ENCODE measurements at places on chromosomes 2 and 18.

DNA sequence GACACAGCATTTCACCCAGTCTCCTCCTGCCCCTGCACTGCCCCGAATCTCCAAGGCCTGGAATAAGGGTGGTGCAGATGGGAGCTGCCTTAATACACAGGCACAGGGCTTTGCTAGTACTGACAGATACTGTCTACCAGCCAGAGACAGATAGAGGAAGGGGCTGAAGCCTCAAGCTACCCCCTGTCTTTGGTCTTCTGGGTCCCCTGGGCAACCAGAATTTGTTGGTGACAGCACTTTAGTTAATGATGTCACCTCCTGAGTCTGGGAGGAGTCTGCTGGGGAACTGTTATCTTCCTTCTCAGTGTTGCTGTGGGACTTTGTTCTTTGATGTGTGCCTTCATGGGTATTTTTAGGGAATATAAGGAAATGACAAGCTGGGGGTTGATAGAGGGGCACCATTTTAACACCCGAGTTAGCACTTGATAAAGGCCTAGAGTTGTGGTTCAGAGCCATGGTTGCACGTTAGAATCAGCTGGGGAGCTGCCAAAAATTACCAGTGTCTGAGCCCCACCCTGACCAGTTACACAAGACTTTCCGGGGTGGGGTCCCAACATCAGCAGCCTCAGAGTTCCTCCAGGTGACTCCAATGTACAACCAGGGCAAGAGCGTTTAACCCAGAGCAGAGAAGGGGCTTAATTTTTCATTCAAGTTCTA is 136.8 kb downstream of the SMAD7 start:
- no peak for DNase-seq

- DNase-seq: no peak
Observed at GRCh38 chr2:45957533-45958227, 306.2 kb downstream of the PRKCE start.

- no peak for DNase-seq
Observed at GRCh38 chr2:69156624-69157023, 143.6 kb downstream of the ANTXR1 start.

DNA sequence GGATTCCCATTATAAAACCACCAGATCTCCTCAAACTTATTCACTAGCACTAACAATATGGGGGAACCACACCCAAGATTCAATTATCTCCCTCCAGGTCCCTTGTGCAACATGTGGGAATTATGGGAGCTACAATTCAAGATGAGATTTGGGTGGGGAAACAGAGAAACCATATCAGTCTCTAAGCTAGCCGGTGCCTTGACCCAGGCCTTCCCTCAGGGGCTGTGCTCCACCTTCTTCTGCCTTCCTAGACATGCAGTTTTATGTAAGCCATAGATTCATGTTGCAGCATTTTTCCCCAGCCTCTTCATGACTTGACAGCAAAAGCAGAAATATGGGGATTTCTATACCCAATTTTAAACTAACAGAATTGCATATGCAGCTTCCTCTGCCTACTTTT is 559.2 kb downstream of the TNS1 start:
- DNase-seq: no peak

GRCh38 chr2:201320257-201320656 is 36.9 kb downstream of the FLACC1 start:
- DNase-seq: no peak

DNA sequence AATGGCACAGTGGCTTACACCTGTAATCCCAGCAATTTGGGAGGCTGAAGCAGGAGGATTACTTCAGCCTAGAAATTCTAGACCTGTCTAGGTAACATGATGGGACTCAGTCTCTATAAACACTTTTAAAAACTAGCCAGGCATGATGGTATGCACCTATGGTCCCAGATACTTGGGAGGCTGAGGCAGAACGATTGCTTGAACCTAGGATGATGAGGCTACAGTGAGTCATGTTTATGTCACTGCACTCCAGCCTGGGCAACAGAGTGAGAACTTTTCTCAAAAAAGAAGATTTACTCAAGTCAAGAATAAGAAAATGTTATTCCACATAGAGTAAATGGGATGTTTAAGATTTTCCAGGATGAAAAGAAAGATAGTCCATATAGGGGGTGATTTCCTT is 158.6 kb downstream of the HNMT start:
- DNase-seq: no peak

- DNase-seq: no peak
Observed at GRCh38 chr2:88959480-88960204, 268.2 kb downstream of the RPIA start.

DNA sequence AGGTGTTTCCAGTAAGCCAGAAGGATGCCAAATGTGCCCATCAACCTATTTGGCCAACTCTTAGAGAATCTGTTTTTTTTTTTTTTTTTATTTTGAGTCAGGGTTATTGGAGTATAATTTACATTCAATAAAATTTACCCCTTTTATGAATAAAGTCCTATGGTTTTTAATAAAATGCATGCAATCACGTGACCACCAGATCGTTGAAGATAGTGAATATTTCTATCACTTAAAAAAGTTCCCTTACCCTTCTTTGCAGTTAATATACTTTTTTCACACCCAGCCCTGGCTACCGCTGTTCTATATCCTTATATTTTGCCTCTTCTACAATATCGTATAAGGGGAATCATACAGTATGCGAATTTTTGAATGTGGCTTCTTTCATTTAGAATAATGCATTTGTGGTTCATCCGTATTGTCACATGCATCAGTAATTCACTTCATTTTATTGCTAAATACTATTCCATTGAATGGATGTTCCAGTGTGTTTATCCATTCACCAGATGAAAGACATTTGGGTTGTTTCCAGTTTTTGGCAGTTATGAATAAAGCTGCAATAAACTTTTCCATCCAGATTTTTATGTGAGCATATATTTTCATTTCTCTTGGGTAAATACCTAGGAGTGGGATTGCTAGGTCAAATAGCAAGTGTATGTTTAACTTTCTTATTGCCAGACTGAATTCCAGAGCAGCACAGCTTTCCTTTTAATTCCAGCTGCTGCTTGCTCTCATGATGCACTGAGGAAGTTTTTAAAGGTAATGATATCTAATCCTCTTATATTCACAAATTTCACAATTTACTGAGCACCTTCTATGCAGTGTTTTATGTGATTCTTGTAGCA is 156.3 kb upstream of the NT5C1B start:
- no peak for DNase-seq

DNA sequence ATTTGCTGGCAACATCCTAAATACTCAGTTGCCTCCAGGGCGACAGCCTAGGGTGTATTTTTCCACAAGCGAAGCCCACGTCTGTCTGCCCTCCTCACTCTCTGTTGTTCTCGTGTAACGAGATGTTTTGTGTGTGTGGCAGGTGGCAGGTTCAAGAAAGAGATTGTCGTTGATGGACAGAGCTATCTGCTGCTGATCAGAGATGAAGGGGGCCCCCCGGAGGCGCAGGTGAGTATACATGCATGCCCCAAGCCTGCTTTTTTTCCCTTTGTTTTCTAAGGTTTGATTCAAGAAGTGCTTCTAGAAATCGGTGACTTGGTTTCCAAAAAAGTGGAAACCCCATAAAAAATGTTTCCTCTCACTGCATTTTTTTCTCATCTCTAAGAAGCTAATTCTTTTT is 247.0 kb downstream of the AGAP1 start:
- DNase-seq: no peak

- no peak for DNase-seq
Observed at GRCh38 chr2:39737661-39738060, 41.4 kb downstream of the THUMPD2 start.

DNA sequence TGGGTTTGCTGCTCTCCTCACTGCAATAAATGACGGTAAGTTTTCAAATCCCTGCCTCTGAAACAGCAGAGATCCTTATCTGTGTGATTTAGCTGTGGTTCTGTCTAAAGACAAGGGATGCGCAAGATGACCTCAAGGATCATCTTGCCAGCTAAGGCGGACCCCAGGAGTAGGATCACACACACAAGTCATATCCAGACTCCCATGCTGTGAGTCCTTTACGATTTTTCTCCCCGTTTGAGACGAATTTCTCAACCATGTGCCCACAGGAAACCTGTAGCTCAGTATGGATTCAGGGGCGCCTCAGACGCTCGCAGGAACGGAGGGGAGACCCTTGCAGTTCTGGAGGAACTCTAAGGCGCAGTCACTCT is 11.1 kb upstream of the DCTN1 start:
- no peak for DNase-seq

- no peak for DNase-seq
Observed at GRCh38 chr2:201827621-201828020, 21.3 kb downstream of the CDK15 start.

DNA sequence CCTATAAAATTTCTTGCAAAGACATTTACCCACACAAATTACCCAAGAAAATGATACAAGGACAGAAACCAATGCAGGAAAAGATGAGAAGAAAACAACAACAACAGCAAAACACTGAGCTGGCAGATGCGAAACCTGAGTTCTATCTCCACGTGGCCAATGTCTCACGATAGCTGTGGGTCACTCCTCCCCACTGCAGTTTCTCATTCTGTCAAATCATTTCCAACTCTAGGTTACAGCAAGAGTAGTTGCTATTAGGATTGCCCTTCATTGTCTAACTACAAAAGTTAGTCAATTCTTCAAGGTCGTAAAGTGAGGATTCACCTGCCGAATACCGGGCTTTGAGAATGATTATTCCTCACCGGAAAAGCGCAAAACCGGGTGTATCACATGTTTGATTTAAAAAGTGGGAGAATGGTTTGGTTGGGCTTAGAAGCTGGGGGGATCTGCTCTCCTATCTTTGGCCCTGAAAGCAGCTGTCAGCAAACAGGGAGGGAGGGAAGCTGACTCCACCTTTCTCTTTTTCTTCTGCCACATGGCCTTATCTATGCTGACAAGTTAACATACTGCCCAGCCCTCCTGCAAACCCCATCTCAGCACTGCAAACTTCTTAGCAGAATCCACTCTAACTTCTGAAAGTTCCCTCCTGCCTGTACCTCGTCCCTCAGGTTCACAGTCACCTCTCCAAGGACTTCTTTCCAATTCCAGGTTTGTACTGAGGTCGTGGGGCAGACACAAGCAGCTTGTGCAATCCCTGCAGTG is 473.0 kb downstream of the SOX11 start:
- DNase-seq: no peak

GRCh38 chr18:8835521-8835953 is 130.2 kb downstream of the MTCL1 start:
- no peak for DNase-seq

GRCh38 chr2:158616480-158617000 is 159.8 kb downstream of the PKP4 start:
- DNase-seq: no peak

DNA sequence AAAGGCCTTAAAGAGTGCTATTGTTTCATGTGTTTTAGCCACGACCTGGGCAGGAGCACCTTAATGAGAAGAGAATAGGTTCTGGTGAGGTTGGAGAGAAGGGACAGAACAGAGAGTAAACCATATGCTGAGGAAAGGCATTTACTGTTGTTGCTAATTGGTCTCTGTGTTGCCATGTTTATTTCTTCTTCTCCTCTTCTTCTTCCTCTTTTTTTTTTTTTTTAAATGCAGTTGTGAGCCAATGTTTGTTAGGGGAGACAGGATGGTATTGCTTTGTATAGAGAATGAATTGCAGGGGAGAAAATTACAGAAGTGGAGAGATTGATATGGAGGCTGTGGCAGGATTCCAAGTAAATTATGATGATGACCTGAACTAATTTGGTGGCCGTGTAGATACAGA is 2.6 kb downstream of the SCN9A start:
- DNase-seq: no peak

DNA sequence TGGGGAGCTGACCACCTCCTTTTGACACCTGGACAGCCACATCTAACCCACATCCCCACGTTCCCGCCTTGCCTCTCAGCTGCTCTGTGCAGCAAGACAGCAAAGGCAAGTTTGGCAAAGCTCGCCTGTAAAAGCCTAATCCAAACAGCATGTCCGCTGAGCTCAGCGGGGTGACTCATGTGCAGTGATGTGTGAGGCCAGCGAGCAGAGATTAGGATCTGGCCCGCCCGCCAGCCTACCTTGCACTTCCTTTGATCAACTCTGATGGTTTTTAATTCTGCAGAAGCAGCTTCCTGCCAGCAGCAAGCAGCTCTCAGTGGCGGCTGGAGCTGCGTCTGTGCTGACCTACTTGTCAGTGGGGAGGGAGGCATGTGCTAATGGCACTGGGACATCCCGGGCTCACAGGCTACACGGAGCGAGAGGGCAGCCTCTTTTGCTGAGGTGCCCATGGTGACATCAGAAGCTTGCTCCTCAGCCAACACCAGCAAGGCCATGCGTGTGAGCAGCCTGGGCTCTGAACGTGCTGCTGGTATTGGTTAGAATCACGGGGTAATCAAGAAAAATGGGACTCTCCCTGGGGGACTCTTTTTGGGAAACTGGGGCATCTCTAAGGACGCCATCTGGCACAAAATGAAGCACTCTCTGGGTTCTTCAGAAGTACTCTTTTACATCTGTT is 36.0 kb upstream of the EML4 start:
- DNase-seq: peak; percentile 46

DNA sequence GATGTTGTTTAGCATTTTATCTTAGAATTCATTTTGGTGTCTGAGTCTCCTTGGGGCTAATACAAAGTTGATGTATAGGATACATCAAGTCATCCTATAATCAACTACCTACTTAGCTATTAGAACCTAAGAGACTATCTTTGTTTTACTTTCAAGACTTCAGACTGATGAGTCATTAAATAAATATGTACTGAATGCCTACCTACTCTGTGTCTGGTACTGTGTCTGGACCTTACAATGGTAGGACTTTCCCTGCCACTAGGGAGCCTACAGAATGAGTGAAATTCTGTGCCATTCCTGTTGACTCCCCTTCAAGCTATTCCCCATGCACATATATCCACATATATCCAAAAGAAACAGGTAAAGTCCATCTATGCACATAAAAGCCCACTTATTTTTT is 114.5 kb downstream of the ERBB4 start:
- DNase-seq: no peak

DNA sequence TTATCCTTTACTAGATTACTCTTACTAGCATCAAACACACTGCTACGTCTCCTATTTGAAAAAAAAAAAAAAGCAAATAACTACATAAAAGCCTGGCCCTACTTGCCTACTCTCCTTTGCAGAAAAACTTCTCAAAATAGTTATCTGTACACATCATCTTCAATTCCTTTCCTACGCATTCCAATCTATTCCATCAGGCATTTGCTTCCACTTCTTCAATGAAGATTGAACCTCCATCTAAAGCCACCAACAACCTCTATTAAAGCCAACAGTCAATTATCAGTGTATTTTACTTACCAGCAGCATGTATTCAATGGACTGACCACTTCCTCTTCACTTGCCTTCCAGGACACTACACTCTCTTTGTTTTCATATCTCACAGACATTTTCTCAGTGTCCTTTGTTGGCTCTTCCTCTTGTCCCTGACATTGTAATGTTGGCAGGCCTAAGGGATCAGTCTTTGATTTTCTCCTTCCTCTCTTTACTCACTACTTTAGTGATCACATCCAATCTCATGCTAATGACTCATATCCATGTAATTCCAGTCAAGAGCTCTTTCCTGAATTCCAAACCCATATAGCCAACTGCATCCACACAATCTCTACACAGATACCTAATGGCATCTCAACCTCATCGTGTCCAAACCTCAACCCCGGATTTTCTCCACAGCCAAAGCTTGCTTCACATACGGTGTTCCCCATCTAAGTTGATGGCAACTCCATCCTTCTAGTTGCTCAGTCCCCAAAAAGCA is 131.3 kb downstream of the CCDC148 start:
- no peak for DNase-seq

- DNase-seq: no peak
Observed at GRCh38 chr2:231323316-231323715, 72.2 kb upstream of the B3GNT7 start.

Data from GM18507 (cell line).